ENCODE measurements at places on chromosomes 2 and 18. TPM values are rescaled to one million over a fixed set of nuclear protein-coding genes. Genes with fewer than 3 reads are reported as not detected.

POMC gene
- 8.0 TPM for total RNA-seq

MGAT4A gene
- 109 TPM for total RNA-seq

TSHZ1 gene
- total RNA-seq: 19.2 TPM

WDR75 gene
- total RNA-seq: 59.1 TPM

GALNT13 gene
- not detected for total RNA-seq
